Thoracic aorta (tissue), 2 donors: ENCODE measurements at places on chromosomes 4 and X. TPM values are rescaled to one million over a fixed set of nuclear protein-coding genes. Genes with fewer than 3 reads are reported as not detected.

GRCh38 chr4:39054497-39054896, 7.5 kb upstream of the KLHL5 start:
- no peak for DNase-seq

DNA sequence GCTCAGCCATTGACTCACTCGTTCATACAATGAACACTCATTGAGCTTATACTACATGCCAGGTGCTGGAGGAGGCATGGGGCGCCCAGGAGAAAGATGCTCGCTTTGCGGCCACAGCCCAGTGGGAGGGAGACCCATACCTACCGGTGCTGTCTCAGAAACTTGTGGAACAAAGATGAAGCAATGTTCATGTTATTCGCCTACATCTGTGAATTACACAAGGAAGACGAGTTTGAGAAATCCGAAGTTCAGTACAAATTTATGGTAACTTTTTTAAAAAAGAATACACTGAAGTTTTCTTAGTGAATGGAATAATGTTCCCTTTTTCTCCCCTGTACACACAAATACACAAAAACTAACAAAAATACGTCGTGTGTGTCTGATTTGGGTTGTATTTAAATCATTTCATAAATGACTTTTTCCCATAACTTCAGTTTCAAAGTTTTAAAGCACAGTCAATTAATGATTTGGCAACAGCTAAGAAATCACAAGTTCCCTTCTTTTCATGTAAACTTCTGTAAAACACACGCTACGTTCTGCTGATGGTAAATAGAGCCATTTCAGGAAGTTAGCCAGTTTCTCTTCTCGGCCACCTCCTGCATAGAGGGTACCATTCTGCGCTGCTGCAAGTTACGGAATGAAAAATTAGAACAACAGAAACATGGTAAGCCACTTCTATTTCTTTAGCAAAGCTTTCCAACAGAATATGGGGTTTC, at the start of gene TLR8:
TLR8 (plus strand) TSS at position 575 of the 716 bp plus-strand sequence; CDS start at position 662, 87 bp downstream.
- DNase-seq, result no peak

DNA sequence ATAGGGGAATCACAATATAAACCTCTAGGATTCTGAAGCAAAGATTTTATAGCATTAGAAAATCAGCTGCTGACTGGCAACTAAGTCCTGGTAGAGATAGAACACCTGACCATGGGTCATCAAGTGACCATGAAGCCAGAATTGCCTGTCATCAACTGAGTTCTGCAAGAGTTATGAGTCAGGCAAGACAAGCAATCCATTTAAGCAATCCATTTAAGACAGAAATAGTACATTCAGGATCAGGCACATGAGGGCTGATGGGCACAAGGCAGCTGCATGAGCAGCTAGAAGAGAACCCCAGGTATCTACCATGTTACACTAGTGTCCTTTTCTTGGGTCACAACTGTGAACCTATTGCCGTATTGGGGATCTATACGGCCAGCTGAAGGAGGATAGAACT, 98.9 kb downstream of the SPRY1 start:
- DNase-seq, result no peak

DNA sequence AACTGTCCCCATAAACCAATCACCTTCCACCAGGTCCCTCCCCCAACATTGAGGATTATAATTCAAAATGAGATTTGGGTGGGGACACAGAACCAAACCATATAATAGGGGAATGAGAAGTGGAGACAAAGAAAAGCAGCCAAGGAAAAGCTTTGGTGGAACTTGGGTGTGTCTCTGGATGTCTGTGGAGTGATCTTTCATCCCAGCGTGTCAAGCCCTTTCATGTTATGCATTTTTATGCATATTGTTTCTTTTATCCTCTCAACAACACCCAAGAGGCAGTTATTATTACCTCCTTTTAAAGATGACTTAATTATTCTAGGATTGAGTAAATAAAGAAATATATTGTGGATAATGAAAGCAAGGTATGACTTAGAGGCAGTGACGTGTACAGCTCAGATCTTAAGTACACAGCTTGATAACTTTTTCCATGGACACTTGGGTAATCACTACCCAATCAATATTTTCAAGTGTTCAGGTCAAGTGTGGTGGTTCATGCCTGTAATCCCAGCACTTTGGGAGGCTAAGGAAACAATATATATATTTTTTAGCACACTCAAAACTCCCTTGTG, 42.6 kb upstream of the HOPX start:
- no peak for DNase-seq

DNA sequence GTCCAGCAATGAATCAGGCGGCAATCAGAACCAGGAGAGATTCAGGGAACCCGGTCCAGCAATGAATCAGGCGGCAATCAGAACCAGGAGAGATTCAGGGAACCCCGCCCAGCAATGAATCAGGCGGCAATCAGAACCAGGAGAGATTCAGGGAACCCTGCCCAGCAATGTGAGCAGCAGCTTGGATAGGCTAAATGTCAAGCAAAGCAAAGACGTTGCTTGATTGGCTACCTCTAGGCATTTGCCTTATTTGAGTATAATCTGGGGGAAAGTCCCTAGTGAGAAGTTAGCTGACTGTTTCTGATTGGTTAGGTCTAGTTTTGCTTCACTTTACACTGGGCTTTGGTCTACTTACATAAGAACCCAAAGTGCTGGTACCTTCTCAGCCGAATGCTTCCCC, 1212.2 kb upstream of the TENM3 start:
- DNase-seq, result no peak

DNA sequence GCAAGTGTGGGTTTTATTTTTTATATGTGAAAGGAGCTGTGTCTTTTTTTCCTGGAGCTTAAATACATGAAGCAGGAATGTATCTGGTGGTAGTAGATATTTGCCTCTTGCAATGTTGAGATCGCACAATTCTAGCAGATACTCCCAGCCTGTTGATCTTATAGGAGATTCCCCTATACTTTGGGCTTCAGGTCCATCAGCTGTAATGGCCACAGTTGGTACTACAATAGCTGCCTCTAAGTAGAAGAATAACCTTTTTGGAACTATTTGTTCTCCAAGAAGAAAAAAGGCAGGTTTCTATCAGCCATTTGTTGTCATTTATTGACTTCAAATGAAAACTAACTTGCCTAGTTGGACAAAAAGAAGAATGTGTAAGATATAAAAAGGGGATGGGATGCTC, 37.7 kb downstream of the LIMCH1 start:
- DNase-seq, result no peak

HPF1 gene
- total RNA-seq, result 18.7 TPM

AR gene
- total RNA-seq, result 18.3 TPM

DNA sequence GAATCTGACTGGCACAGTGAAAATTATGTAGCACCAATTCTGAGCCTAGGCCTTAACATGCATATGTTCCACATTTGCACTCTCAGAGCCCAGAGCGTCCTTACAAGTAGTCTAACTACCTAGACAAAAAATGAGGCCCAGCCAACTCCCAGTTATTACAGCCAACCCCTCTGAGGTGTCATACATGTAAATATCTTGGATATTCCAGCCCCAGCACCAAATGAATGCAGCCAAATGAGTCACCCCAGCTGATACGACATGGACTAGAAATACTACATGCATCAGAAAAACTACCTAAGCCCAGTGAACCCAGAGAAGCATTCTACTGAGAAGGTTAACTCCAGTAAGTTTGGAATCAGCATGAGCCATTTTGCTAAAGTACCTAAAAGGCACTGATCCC, 145.1 kb downstream of the STPG2 start:
- no peak for DNase-seq

DNA sequence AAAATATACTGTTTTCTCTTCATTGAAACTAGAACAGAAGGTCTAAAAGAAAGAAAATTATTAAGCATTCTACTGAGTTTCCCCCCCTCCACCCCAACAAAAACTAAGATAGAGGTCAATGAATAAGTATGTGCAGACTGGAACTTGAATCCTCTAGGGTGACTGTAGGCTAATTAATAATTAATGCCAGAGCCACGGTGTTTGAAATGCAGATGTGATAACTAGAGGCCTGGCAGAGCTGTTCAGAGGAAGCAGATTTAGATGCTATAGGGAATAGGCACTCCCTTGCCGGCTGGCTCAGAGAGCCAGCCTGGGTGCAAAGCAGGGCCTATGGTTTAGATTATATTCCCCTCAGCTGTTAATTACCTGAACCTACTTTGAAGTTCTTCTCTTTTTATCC, 12.2 kb upstream of the POU3F4 start:
- no peak for DNase-seq

FAM47E gene
- 0.42 TPM for total RNA-seq

DNA sequence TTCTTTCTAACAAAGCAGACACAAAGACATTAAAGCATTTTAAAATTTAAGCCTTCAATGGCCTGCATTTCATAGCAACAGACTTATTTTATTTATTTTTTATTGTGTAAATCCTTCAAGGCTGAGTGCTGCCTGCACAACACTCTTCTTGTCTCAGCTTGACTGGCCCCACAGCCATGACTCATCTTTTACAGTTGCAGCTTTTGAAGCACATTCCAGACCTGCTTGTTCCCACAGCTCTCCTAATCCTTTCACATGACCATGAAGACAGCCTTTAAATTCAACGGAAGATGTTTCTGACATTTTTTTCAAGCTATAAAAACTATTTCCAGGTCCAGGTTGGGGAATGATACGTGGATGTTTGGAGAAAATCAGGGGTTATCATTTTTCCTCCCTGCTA, 276.9 kb upstream of the TACR3 start:
- DNase-seq, result no peak

TMEM175 gene
- total RNA-seq, result 26.5 TPM

GRCh38 chrX:48957477-48957826, at the start of gene OTUD5:
OTUD5 (minus strand) TSS chrX:48957607; CDS start chrX:48957570, 37 bp downstream.
- no peak for DNase-seq

PLS3 gene
- total RNA-seq, result 474 TPM

SMIM43 gene
- total RNA-seq, result not detected

- DNase-seq, result no peak
These were observed 197.8 kb downstream of the PDGFC start for GRCh38 chr4:156773648-156774357.

DNA sequence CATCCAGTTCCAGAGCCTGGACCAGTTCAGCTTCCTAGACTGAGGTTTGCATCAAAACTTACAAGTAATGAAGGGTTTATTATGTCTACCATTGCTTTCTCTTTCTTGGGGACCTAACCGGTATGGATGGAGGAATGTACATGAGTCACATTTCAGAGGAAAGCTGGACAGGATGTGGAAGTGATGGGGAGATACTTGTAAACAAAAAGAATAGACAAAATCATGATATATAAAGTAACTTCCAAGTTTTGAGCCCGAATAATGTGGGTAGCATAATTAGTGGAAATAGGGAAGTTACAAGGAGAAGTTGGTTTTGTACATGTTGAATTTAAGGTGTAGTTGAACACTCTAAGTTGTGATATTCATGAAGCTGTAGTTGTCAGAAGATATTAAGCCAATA, 15.0 kb downstream of the FNIP2 start:
- no peak for DNase-seq

SLC25A31 gene
- total RNA-seq, result not detected

- no peak for DNase-seq
These were observed 6.5 kb downstream of the PNMA6E start for GRCh38 chrX:153394612-153395011.

- DNase-seq, result no peak
These were observed 180.7 kb upstream of the MXRA5 start for GRCh38 chrX:3527166-3527565.

DNA sequence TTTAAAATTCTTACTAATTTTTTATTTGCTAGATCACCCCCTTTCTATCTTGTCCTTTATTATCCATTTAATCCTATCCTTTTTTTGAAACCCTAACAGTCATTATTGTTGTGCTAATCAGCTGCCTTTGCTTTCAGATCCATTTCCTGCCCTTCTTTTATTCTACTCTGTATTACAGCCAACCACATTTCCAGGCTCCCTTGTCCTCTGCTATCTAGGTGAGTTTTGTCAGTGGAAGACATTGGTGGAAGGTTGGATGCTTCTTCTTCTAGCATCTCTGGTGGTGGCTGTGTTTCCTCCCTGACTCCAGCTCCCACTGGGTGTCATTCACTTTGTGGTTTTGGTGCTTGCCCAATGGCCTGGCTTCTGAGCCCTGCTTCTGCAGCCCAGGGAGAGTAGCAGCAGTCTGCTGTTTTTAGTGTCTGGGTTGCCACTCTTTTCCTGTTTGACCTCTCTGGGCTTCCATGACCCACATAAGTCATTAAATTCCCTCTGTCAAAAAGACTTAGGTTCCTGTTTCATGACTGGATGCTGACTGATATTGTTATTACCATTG, 225.2 kb upstream of the PGRMC2 start:
- no peak for DNase-seq

- DNase-seq, result no peak
These were observed 159.4 kb downstream of the TRAM1L1 start for GRCh38 chr4:116925900-116926457.

PHEX gene
- 0.35 TPM for total RNA-seq

DNA sequence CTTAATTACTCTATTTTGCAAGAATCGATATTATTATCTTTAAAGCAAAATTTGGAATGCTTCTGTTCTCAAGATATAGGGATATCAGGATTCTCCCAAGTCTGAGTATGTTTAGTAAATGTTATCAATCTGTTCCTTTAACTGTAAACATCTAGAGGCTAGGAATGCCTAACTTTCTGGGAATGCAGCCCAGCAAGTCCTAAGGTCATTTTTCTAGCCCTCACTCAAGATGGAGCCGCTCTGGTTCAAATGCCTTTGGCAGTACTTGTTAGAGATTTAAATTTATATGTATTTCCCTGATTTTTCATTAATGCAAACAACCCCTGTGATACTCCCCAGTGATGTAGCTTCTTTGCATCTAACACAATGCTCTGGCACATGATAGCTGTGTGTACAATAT, 623.8 kb upstream of the LCORL start:
- DNase-seq, result no peak

NDNF gene
- total RNA-seq, result 1.5 TPM

GRCh38 chr4:133887723-133888122, 313.9 kb downstream of the PABPC4L start:
- DNase-seq, result no peak

- DNase-seq, result no peak
These were observed 71.9 kb downstream of the PDLIM5 start for GRCh38 chr4:94523617-94524016.

DNA sequence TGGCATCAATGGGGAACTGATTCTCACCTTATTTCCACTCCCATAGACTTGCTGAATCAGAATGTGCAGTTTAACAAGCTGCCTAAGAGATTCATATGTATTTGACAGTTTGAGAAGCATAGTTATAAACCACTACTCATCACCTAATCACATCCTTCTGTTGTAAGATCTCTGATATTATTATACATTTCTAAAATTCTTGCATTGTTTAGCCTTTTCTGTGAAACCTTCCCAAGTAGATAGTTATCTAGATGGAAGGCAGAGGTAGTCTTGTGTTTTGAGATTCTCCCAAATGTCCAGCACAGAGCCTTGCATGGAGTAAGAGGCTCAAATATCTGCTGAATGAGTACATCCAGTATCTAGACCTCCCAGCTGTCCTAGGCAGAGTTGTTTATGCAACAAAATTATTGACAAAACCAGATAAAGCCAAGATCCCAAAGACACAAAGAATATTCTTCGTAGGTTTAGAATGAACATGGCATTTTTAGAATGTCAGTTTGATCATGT, 227.3 kb downstream of the KDR start:
- no peak for DNase-seq

- DNase-seq, result no peak
These were observed 756.3 kb upstream of the ATOH1 start for GRCh38 chr4:93072292-93072691.
